Right lung (tissue), 10 donors: ENCODE measurements at places on chromosomes 3 and 15. TPM values are rescaled to one million over a fixed set of nuclear protein-coding genes. Genes with fewer than 3 reads are reported as not detected.

DNA sequence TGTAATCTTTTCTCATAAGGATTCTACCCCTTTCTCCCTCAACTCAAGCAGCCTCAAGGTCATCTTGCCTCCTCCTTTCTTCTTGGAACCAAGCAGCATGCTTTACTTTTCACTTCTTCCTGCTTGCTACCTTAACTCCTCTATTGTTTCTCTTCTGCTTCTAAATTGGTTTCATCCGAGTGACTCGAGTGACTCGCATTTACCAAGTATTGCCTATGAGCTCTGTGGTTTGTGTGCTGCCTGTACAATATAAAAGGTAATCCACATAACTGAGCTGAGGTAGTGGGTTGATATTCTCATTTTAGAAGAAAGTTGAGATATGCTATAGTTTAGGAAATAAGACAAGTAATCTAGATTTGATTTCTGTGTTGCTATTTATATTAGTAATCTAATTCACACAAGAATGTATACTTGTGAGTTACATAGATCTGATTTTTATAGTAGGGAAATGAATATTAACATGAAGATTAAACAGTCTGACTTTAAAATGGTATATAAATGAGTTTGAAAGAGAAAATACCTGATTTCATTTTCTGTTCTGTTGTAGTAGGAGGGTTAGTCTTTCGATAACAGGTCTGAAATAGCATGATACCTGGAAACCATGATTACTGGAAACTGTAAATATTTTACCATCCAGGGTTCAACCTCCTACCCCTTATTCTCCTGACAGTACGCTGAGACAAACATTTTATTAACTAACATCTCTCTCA lies 5.5 kb downstream of the HHLA2 start:
- no peak for DNase-seq

DNA sequence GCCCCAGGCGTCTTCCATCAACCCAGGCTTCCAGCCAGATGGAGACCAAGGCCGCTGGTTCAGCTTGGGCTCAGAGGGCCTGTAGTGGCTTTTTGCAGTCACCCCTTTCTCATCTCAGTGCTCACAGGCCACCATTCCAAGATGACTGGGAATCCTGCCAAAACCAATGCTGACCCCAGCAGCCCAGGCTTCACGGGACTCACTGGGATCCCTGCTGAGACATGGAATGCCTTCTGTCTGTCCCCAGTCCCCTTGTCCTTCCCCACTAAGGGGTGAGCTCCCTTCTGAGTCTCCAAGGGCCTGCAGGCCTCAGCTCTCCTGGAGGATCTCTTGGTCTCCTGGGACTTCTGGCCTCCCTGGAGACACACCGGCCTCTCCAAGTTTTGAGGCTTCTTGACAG lies 77.4 kb upstream of the SEC13 start:
- no peak for DNase-seq

- DNase-seq = no peak
These were observed 809 bp downstream of the NDUFAF3 start for GRCh38 chr3:49022688-49023171.

- no peak for DNase-seq
These were observed 57.7 kb downstream of the IQSEC1 start for GRCh38 chr3:13015286-13016082.

DNA sequence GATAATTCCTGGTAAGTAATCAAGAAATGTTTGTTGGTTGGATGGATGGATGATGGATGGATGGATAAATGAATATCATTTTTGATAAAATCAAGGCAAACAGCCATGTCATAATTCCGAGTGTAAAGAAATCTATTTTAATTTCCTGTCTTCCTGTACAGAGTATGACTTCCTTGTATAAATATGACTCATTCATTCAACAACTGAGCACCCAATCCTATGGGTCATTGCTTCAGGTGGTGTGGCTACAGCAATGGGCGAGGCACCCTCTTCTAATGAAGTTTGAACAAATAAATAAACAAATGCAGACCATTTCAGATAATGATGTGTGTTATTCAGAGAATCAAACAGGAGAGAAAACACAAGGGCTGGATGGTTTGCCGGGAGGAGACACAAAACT lies 198.7 kb downstream of the TNIK start:
- DNase-seq = no peak

ZNF660 gene
- polyA plus RNA-seq = 27.0 TPM

TUSC7 gene
- polyA plus RNA-seq = not detected

SCAMP2 gene
- polyA plus RNA-seq = 64.1 TPM

ADGRG7 gene
- not detected for polyA plus RNA-seq

HGD gene
- 0.78 TPM for polyA plus RNA-seq

GOLGA6D gene
- polyA plus RNA-seq = 0.18 TPM
